ENCODE measurements at places on chromosomes 1 and 21. TPM values are rescaled to one million over a fixed set of nuclear protein-coding genes. Genes with fewer than 3 reads are reported as not detected.

- no peak for DNase-seq
Measured at GRCh38 chr1:208809876-208810275, 565.7 kb upstream of the PLXNA2 start.

GRCh38 chr1:175563236-175563895 is 180.0 kb downstream of the TNR start:
- no peak for DNase-seq

DNA sequence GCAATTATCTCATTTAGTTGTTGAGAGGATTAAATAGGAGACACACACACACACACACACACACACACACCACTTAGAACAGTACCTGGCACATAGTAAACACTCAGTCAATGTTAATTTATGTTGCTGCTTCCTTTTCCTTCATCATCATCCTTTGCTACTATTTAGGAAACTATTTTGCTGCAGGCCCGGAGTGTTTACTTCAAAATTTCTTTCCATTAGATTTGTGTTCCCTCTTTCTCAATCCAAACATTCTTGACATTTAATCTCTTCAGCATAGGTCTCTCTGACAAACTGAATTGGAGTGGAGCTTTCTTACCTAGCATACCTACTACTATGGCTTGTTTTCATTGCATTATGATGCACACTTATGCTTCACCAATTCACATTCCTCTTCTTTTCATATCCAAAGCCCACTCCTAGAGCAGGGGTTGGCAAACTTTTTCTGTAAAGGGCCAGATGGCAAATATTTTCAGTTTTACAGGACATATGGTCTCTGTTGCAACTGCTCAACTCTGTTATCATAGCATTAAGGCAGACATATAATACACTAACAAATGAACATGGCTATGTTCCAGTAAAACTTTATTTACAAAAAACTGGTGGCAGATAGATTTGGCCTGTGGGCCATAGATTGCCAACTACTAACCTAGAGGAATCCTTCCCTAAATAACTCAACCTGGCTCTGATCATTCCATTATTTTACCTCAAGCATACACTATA is 49.5 kb downstream of the SCMH1 start:
- no peak for DNase-seq

DNA sequence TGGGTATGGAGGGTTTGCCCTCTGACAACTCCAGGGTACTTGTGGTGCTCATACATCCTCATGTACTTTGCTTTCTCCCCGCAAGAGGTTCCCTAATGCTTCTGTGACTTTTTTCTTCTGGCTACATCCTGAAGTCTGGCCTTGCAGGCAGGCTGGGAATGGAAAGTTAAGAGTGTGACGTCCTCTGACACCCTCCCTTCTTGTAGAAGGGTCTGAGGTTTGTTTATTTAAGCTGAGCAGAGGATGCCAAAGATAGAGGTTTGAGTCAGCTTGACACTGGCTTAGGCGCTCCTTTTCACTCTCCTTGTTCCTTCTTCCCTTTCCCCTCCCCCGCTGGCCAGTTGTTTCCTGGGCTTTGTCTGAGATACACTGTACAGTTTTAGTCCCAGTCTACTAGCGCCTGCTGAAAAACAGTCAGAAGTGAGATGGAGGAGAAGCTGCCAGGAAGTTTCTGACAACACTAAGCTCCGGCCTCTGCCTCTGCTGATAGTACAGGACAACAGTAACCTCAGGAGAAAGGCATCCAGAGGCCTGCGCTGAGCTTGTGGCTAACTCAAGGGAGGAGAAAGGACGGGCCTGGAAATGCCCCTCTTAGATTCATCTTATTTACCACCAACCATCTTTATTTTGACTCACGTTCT is at the start of gene MACF1:
MACF1 (plus strand) TSS at position 255 of the 641 bp plus-strand sequence; CDS start at position 583, 328 bp downstream.
- DNase-seq: peak; percentile 91

GRCh38 chr1:210696709-210697108 is 368.0 kb downstream of the HHAT start:
- no peak for DNase-seq

GRCh38 chr21:41769111-41769510 is 2.3 kb upstream of the RIPK4 start:
- DNase-seq: peak; percentile 58

- no peak for DNase-seq
Measured at GRCh38 chr21:29194847-29195246, 64.4 kb downstream of the MAP3K7CL start.

DNA sequence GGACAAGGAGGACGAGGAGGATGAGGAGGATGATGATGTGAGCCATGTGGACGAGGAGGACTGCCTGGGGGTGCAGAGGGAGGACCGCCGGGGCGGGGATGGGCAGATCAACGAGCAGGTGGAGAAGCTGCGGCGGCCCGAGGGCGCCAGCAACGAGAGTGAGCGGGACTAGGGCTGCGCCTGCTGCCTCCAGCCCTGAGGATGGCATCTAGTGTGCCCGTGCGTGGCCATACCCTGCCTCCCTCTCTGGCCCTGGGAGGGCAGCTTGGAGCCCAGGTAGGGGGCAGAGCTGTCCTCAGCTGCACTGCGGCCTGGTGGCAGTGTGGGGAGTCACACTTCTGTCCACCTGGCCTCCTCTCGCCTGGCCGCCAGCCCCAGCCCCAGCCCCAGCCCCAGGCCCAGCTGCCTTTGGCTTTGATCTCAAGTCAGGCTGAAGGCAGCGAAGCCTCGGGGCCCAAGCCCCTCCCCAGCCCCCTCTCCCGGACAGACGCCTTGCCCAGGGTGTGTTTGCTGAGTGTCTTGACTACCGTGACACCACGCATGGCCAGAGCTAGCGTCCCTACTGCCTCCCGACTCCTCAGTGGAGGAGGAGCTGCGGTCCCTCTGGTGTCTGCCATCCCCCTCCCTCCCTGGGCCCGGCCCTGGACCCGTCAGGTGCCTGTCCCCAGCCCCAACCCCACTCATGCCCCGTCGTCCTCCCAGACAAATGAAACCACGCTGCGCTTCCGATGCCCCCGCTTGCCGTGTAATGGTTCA is 155.2 kb downstream of the PEX14 start:
- DNase-seq: peak; percentile 81

DNA sequence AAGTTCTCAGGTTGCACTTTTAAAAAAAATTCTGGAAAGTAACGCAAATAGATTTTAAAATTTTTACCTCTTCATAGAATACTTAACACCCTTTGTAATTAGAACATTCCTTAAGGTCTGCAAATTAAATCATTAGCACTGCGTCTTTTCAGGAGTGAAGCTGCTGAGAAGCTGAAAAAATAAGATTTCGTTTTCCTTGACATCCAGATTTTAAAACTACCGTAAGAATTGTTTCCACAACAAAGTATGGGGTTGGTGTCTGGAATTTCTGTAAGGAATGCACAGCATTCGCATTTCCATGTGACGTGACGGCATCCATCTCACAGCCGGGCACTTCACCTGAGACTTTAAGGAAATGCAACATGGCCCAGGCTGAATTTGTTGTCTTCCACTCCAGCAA is 76.3 kb upstream of the COX20 start:
- no peak for DNase-seq

DNA sequence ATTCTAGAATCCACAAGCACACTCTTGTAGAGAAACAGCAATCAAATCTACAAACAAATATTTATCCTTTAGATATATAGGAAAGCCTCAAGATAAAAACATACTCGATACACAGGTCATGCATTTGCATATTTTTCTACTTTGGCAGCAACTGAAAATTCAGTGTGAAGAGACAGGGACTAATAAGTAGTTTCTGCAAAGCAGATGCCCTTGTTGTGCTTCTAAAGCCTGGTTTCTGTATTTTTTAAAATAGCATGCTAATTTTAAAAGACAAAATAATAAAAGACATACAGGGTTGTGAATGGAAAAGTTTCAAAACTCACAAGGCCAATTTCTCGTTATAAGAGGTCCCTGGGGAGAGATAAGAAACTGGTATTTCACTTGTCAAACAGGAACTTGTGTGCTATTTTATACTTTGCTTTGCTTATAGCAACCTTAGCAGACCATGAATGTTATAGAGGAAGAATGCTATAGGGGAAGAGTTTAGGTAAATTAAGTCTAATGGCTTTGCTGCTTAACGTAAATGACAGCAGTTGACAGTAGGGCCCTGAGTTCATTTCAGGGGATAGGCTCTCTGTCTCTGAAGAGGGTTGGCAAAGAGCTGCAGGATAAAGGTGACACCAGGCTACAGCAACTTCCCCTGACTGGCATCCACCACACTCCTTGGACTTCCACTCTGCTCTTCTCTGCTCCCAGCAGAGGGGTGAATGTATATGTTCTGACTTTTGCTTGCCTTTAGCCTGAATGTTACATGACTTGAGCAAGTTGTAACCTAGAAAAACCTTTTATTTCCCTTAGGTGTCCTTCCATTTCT is 9.4 kb upstream of the RGS13 start:
- no peak for DNase-seq

DNA sequence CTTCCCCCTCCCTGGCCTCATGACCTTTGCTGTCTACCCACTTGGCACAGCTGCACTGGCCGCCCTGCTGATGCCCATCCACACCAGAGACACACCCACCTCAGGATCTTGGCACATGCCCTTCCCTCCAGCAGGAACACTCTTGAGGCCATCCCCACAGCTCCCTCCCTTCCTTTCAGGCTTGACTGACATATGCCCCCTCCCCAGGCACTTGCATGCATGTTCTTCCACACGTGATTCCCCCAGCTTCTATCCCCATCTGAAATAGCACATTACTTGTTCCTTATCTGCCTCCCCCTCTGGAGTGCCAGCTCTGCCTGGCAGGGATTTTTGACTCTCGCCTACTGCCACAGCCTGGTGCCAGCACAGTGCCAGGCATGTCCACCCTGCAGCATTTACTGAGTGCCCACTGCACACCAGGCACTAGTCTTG is 98.5 kb upstream of the SLC25A33 start:
- DNase-seq: no peak

GRCh38 chr1:9542430-9542829 is 3.2 kb downstream of the SLC25A33 start:
- no peak for DNase-seq

GRCh38 chr21:24969068-24969467 is 638.2 kb downstream of the MRPL39 start:
- no peak for DNase-seq

Gene RGL1
- total RNA-seq: 26.3 TPM

Gene AADACL3
- not detected for total RNA-seq

Gene IPO9
- 37.5 TPM for total RNA-seq

Gene PEX14
- 12.8 TPM for total RNA-seq

Gene ETV3L
- not detected for total RNA-seq

All from posterior vena cava (tissue), 2 donors.